Mucosa of descending colon (tissue), 3 donors: ENCODE measurements at places on chromosomes 12 and 14.

DNA sequence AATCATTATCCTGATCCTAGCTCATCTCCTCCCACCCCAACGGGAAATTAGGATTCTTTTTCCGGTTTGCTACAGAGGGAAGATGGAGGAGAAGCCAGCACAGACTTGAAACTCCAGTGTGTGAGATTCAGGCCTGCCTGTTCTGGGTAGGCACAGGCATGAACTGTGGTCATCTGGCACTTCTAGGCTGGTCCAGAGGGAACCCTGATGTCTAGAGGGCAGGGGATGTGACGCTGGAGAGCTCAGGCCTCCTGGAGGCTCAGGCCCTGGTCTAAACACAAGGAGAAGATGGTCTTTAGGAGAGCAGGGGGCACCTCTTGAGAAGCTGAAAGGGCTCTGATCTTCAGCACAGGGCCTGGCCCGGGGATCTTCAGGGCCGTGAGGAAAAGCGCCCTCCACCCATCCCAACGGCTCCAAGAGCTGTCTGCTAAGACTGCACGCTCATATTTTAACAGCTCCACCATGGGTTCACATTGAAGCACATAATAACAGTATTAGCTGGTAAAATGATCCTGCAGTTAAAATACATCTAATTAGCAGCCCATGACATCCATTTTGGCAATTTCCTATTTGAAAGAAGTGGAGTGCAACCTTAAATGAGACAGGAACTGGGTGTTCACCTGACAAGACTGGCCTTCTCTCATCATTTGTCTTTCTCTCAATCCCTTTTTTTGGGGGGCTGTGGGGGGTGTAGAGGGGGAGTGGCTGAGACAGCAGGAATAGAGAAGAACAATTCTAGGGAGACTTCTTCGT, 35.4 kb downstream of the BCL11B start:
- DNase-seq: no peak

DNA sequence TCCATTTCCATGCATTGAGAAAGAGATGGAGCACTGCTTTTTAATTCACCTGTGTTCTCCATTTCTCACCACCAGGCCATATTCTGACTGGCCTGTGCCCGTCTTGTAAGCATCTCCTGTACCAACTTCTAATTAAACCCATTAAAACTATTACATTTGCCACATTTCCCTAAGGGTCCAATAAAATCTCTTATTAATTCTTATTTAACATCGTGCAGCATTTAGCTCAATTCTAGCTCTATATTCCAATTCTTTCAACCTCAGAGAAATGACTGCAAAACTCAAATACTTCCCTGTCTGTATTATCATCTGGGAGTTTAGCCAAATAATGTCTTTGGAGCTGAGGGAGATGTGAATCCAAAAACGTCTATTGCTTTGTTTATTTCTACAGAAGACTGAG, 495.4 kb upstream of the TMEM132C start:
- DNase-seq: no peak

GRCh38 chr12:128938886-128939285, 85.6 kb downstream of the GLT1D1 start:
- DNase-seq: no peak

GRCh38 chr12:69884386-69884785, 59.4 kb downstream of the MYRFL start:
- no peak for DNase-seq

DNA sequence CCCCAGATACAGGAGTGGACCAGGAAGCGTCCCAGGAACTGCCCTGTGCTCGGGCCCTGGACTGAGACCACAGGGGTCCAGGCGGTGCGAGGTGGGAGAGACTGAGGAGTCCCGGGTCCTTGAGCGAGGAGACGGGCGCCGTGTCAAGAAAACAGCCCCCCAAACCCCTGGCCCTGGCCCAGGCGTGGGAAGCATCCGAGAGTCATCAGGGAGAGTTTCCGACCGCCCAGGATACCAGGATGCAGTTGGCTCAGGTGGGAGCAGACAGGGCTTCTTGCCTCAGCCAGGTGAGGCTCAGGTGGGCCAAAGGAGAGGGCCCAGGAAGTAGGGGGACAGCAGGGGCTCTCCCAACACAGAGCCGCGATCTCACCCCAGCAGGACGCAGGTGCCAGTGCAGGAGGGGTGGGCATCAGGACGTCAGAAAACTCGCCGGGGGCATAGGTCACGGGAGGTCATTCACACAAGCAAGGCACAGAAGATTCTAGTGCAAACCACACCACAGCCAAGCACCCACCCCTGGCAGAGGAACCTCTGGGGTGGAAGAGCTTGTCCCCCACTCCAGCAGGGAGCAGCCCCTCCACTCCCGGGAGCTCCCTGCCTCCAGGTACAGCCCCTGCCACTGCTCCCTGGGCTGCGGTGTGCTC, 102.5 kb upstream of the EIF5 start:
- DNase-seq: no peak

DNA sequence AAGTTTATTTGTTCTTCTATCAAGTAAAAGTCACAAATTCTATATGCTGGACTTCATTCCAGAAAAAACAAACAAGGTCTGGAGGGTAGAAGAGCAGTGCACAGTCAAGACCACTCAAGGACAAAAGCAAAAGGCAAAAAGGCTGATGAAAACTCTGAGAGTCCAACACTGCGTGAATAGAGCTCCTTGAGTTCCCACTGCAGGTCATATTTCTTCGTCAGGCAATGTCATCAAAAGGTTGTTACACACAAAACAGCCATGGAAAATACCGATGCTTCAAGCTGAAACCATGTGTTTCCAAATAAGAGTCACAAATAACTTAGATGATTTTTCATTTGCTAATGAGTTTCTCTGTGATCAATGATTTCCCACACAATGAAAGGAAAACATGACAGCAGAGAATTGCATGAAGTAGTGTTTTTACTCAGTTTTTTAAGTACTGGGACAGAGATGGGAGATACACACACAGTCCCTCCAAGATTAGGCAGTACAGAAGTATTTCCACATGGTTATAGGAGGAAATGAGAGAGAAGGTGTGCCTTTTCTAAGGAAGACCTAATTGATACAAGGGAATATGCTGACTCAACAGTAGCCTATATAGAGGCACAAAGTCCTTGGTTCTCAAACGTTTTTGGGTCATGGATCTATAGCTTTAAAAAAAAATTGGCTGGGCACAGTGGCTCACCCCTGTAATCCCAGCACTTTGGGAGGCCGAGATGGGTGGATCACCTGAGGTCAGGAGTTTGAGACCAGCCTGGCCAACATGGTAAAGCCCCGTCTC, 177.7 kb downstream of the MED13L start:
- DNase-seq: no peak

DNA sequence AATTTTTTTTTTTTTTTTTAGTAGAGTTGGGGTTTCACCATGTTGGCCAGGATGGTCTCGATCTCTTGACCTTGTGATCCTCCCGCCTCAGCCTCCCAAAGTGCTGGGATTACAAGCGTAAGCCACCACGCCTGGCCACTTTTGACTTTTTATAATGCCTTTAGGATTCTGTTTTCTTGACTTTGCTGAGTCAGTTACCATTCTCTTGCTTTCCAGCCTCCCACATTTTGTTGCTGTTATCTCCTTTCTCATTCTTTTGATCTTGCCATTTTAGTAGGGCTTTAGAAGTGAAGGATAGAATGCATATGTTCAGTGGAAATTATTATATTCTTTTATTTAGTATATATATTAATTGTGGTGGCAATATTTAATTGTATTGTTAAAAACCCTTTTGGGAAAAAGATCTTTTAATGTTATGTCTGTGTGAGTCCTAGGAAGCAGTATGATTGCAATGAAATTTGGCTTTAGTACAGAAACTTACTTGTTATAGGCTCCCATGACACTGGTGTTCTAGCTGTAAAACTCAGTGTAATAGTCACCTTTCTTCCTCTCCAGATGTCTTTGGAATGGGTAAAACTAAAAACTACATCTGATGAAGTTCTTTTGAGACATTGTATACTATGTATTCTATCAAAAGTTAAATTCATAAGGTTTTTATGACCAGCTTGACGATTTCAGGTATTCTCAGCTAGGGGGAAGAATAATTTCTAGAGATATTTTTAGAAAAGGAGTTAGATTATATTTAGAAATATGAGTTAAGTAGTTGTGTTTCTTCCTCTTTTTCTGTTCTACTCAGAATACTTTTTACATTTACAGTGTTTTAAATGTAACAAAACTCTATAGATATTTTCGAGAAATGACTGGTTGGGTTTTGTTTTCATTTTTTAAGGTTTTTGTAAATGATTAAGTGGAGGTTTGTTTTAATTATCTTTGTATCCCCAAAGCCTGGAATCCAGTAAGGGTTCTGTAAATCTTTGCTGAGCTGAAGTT, 74.7 kb downstream of the APAF1 start:
- no peak for DNase-seq

GRCh38 chr14:75609606-75610475, 31.4 kb downstream of the FLVCR2 start:
- no peak for DNase-seq

DNA sequence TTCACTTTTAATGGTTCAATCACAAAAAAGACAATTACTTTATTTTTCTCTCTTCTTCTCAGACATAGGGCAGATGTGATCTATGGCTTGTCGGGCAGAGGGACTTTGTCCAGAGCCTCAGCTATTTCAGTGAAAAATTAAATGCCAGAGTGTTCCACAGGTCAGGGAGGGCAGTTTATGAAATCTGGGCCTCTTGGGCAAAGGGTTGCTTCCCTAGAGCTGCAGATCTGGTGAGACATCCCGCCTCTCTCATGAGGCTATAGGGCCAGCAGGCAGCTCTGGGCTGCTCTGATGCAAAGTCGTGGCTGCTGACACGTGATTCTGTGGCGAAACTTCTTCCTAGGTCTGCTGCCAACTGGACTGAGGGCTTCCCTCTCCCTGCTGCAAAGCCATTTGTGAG, 6.0 kb downstream of the CLMN start:
- peak; percentile 69 for DNase-seq
